ENCODE measurements at places on chromosomes 11 and 22.

DNA sequence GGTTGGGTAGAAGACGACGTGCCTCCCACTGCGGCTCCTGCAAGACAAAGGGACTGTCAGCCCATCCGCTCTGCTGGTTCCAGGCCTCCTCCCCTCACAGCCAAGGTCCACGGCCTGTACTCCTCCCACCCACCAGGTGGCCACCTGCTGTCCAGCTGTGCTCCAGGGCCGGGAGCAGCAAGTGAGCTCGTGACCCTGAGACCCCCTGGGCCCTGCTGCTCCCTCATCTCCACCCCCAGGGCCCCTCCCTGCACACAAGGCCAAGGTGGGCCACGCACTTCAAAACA lies 27.4 kb downstream of the TSPAN4 start:
- peaks cover 21% of the 10 kb centered on the region for H3K36me3 ChIP-seq
- H3K27me3 ChIP-seq = no peaks in the 10 kb centered on the region
- no peak overlapping the region for H3K27ac ChIP-seq
- no peaks in the 10 kb centered on the region for H3K4me1 ChIP-seq
- H3K4me3 ChIP-seq = no peak overlapping the region

DNA sequence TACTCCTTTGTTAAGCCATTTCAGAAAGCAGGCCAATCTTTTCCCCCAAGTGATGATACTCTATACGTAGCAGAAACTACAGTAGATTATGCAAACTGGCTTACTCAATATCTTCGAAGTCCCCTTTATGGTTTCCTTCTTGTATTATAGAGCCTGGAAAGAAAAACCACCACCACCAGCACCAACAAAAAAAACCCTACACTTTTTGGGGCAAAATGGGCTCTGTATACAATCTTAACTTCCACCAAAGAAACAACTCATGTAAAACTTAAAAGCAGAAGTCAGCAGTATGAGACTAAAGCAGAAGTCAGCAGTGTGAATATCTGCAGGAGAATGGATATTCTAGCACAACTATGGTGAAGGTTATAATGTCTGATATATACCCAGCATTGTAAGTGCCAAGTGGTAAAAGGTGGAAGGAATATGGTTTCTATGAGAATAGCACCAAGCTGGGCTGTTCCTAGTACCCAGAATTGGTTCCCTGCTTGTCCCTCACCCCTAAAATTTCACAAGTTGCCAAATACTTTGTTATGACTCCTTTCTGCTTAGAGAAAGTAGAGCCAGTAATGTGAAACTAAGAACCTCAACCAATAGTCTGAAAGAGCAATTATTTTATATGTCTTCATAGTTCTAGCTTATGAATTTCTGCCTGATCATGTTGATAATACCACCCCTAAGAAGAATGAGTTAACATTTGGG lies 252.1 kb downstream of the SBF2 start:
- DNase-seq = no peak
- peaks cover 5% of the 10 kb centered on the region for H3K36me3 ChIP-seq
- no peaks in the 10 kb centered on the region for H3K27me3 ChIP-seq

DNA sequence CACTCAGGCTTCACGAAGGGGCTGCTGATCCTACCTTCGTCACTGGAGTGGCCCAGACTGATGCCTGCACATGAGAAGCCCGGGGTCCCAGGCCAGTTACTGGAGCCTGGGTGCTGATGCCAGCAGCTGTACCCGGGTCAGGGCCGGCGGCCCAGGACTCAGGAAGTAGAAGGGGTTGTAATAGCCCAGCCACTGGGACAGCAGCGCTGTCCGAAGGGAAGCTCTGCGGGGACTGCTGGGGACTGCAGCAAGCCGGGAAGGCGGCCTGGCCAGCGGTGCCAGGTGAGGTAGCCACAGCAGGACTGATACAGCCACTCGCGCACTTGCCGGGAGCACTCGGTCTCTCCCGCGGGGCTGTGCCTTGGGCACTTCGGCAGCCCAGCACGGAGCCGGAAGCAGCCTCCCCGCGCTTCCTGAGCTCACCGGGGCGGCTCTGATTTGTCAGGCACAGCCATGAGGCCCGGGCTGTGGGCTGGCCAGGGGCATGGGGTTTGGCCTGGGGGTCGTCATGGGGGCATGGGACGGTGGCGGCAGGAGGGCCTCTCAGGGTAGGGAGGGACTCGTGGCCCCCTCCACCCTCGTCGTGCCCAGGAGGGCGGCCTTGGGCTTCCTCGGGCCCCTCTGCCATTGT lies 13.9 kb upstream of the OR8K1 start:
- H3K4me3 ChIP-seq = no peak overlapping the region
- peak; percentile 68 for DNase-seq
- no peaks in the 10 kb centered on the region for H3K4me1 ChIP-seq
- H3K27me3 ChIP-seq = no peaks in the 10 kb centered on the region

- no peaks in the 10 kb centered on the region for H3K36me3 ChIP-seq
- DNase-seq = no peak
- H3K27me3 ChIP-seq = no peaks in the 10 kb centered on the region
- no peak overlapping the region for H3K4me3 ChIP-seq
- H3K27ac ChIP-seq = no peak overlapping the region
- H3K4me1 ChIP-seq = peaks cover 9% of the 10 kb centered on the region
Measured at GRCh38 chr11:44632466-44633123, 67.1 kb downstream of the CD82 start.

GRCh38 chr11:6371825-6372224 lies 18.4 kb upstream of the SMPD1 start:
- no peaks in the 10 kb centered on the region for H3K36me3 ChIP-seq
- no peak for DNase-seq
- H3K27me3 ChIP-seq = no peaks in the 10 kb centered on the region
- H3K4me3 ChIP-seq = no peak overlapping the region

DNA sequence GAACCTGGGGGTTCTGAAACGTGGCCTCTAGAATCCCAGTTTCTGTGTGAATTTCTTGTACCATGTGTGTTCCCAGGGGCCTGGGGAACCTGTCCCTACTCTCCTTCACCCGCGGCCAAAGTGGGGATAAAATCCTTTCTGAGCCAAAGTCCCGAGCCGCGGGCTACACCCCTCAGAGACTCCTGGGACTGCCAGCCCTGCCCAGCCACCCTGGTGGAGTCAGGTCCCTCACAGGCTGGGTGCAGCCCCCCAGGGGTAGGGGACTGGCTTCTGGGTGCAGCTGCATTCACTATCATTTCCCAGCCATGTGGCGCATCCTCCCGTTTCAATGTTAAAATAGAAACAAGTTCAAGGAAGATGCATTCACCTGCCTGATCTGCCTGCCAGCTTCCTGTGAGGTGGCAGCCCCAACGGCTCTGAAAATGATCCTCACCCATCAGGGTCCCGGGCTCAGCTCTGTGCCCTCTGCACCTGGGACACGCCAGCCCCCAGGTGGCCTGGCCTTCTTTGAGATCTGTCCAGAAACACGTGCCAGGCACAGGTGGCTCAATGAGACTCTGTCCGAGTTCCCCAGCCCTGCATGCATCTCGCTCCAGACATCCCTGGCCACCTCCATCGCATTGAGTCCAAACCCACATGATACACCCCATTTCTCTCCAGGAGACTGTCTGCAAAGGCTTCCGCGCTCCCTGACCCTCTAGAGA lies 338.8 kb downstream of the CTTN start:
- DNase-seq = no peak
- no peaks in the 10 kb centered on the region for H3K4me1 ChIP-seq
- H3K36me3 ChIP-seq = no peaks in the 10 kb centered on the region
- H3K4me3 ChIP-seq = no peak overlapping the region

DNA sequence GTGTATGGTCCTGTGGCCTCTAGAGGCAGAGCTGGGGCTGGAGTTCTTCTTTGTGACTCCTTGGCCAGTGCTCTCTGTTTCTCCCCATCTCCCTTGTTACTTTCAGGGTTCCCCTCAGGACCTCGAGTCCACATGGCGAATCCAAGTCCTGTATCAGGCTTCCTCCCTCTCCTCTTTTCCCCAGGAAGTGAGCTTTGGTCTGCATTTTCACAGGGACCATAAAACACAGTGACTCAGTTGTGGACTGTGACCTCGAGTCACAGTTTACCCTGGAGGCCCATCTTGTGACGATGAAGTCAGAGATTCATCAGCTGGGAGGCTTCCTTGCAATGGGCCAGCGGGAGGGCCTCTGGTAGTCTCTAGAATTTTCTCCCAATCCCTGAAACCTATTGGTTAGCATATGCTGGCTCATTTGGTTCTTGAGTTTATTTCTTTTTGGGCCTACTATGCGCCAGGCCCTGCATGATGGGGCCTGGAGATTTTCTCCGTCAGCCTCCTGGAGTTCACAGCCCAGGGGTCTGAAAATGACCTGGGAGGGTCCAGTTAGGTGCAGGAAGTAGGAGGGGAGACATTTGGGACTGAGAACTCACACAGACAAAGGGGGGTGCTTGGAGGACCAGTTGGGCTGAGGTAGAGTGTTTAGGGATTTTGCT lies 100.8 kb downstream of the KIAA1671 start:
- no peaks in the 10 kb centered on the region for H3K27me3 ChIP-seq
- H3K4me1 ChIP-seq = no peaks in the 10 kb centered on the region
- DNase-seq = no peak
- no peaks in the 10 kb centered on the region for H3K36me3 ChIP-seq

- H3K27me3 ChIP-seq = no peaks in the 10 kb centered on the region
- no peaks in the 10 kb centered on the region for H3K36me3 ChIP-seq
- DNase-seq = no peak
- H3K27ac ChIP-seq = no peak overlapping the region
- H3K4me3 ChIP-seq = no peak overlapping the region
Measured at GRCh38 chr11:90699791-90700400, 477.0 kb upstream of the CHORDC1 start.

- peak overlapping the region; percentile 37 for H3K4me3 ChIP-seq
- H3K27me3 ChIP-seq = no peaks in the 10 kb centered on the region
- H3K27ac ChIP-seq = peak overlapping the region; percentile 88
- peaks cover 11% of the 10 kb centered on the region for H3K4me1 ChIP-seq
- no peak for DNase-seq
- no peaks in the 10 kb centered on the region for H3K36me3 ChIP-seq
Measured at GRCh38 chr22:50190182-50190940, 4.6 kb downstream of the TRABD start.

- H3K4me3 ChIP-seq = no peak overlapping the region
- no peaks in the 10 kb centered on the region for H3K27me3 ChIP-seq
- H3K36me3 ChIP-seq = no peaks in the 10 kb centered on the region
- no peak overlapping the region for H3K27ac ChIP-seq
- no peaks in the 10 kb centered on the region for H3K4me1 ChIP-seq
- DNase-seq = peak; percentile 45
Measured at GRCh38 chr11:131867457-131868257, 497.2 kb downstream of the NTM start.

DNA sequence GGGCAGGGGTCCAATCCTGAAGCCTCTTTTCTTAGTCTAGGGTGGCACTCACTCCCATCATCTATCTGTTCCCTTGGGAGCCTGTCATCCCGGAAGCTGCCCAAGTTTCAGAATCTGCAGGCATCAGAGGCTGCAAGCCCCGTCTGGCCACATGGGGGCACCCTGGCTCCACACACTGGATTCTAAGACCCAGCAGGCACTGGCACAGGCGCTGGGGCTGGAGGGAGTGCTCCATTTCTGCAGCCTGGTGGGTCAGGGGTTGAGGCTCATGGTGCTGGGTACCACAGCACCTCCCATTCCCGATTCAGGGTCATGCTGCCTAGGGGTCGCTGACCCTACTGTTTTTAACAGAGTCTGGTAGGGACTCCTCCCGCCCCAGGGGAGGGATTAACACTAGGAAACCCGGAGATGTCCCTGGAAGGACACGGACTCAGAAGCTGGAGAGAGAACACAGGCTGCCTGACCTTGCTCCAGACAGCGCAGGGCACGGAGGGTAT lies 243.9 kb upstream of the SYN3 start:
- H3K27ac ChIP-seq = no peak overlapping the region
- no peaks in the 10 kb centered on the region for H3K27me3 ChIP-seq
- peak; percentile 88 for DNase-seq
- H3K4me1 ChIP-seq = no peaks in the 10 kb centered on the region

- H3K36me3 ChIP-seq = no peaks in the 10 kb centered on the region
- no peak overlapping the region for H3K27ac ChIP-seq
- no peaks in the 10 kb centered on the region for H3K4me1 ChIP-seq
- H3K27me3 ChIP-seq = no peaks in the 10 kb centered on the region
- no peak overlapping the region for H3K4me3 ChIP-seq
Measured at GRCh38 chr11:88414981-88415413, 77.5 kb upstream of the CTSC start.

DNA sequence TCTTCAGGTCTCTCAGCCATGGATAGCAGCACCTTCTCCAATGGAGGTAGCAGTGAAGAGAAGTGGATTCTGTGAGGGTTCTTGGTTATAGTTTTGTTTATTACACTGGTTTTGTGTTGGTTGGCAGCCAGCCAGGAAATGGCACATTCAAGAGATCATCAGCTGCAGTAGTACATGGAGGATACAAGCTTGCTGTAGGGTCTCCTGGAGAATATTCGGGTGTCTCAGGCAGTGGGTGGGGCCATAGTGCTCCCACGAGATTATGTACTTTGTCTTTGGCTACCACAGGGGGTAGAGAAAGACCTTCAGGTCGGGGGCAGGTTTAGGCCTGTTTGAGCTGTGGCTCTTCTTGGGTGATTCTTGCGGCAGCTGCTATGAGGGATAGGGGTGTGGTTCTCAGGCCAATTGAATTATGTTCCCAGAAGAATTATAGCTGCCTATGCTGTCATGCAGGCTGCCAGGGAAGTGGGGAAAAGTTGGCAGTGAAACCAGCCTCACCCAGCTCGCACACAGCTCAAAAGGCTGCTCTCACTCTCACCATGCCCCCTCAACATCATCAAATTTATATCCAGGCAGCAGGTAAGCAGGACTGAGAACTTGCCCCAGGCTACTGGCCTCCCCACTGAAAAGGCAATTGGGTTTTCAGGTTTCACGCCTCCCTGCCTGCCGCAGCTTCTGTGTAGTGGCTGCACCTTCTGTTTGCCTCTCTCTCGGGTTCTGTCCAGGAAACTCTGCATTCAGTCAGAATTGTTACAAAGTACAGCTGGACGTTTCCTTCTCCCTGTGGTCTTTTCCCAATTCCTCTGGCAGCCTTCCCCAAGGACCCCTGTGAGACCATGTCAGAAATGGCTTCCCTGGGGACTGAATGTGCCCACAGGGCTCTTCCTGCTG lies 435.5 kb downstream of the LUZP2 start:
- no peak overlapping the region for H3K4me3 ChIP-seq
- no peaks in the 10 kb centered on the region for H3K4me1 ChIP-seq
- no peak overlapping the region for H3K27ac ChIP-seq
- no peaks in the 10 kb centered on the region for H3K27me3 ChIP-seq
- H3K36me3 ChIP-seq = no peaks in the 10 kb centered on the region

DNA sequence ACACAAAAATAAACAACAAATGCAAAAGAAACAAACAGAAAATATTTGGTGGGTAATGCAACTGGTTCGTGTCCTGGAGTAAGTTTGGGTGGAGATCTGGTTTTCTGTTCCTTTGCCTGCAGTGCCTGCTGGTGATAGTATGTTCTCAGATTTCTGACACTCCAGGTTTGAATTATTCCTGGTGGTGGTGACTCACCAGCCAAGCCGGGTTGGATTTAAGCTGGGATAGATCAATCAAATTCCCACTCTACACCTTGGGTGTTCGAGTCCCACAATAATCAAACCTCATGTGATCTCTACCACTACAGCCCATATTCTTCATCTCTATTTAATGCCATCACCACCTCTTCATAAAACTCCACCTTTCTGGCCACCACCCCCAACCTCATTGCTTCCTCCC lies 421.8 kb downstream of the NTM start:
- H3K27me3 ChIP-seq = peaks cover 9% of the 10 kb centered on the region
- H3K36me3 ChIP-seq = no peaks in the 10 kb centered on the region
- no peak overlapping the region for H3K27ac ChIP-seq
- no peak for DNase-seq
- H3K4me3 ChIP-seq = no peak overlapping the region
